ENCODE measurements at places on chromosomes 13 and 19.

- no peak for DNase-seq
Observed at GRCh38 chr19:483332-484072, 12.8 kb upstream of the MADCAM1 start.

DNA sequence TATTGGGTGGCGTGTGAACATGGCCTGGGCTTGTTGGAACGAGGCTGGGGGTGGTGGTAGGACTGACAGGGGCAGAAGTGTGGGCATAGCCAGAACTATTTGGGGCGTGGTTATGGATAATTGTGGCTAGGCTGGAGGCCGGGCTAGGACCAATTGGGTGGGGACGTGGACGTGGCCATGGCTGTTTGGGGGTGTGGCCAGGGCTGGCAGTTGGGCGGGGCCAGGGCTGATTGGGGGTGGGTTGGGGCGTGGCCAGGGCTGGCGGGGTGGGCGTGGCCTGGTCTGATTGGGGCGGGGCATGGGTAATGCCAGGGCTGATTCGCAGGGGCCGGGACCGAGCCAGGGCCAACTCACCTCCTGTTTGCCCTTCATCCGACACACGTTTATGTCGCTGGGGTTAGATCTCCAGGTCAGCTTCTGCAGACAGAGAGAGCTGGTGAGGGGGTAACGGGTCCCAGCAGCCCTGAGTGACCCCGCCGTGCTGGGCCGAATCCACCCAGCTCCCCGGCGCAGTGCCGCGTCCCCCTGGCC, 2.8 kb downstream of the SEMA6B start:
- DNase-seq: peak; percentile 99

GRCh38 chr19:16208064-16208759, 10.5 kb downstream of the AP1M1 start:
- no peak for DNase-seq

DNA sequence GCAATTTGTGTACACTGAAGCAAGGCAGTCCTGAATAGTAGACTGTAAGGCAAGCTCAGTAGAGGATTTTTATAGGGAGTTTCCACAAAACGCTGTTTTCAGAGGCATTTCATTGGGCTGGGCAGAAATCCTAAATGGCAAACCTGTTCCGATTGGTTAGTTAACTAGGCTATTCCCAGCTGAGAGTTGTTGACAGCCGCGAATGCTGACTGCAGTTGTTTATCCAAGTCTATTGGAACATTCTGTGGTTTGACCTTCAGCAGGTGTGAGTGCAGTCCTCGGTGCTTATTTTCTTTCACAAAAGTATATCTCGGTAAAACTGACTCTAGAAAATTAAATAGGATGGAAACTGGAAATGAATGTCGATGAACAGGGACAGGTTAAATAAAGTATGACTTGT, 45.4 kb downstream of the TPT1 start:
- no peak for DNase-seq

DNA sequence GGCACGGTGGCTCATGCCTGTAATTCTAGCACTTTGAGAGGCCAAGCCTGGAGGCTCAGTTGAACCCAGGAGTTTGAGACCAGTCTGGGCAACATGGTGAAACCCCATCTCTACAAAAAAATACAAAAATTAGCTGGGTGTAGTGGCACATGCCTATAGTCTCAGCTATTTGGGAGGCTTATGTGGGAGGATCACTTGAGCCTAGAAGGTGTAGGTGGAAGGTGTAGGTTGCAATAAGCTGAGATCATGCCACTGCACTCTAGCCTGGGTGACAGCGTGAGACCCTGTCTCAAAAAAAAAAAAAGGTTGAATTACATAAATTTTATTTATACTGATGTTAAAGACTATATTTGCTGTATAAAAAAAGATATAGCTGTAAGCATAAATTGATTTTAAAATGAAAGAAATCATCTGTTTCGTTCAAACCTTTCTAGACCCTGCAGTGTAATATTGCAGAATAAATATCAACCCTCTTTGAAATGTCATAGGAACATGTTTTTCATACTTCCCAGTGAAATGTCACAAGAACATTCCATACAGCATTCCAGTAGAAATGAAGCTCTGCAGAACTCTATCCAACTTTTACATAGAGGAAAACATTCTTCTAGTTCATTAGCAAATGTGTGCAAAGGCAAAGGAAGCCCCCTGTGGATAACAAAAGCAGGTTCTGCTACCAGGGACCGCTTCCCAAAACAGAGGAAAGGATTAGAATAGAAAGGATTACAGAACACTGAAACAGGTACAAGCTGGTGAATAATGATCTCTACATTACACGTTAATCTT, 76.0 kb downstream of the CAB39L start:
- no peak for DNase-seq

DNA sequence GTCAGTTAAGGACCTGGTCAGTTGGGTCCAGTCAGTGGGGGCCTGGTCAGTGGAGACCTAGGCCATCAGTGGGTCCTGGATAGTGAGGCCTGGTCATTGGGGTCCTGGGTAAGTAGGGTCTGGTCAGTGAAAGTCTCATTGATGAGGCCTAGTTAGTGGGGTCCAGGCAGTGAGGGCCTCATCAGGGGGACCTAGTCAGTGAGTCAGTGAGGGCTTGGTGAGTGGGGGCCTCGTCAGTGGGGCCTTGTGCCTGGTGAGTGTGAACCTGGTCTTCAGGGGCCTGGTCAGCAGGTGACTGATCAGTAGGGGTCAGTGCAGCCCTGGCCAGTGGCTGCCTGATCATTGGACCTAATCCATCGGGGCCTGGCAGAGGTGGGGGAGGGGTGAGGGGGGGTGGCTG, 42.6 kb upstream of the TPM4 start:
- DNase-seq: no peak

GRCh38 chr13:34161931-34162543, 344.1 kb downstream of the RFC3 start:
- DNase-seq: no peak
